Inflammatory macrophage (primary cell): ENCODE measurements at places on chromosomes 3 and 15.
A peak's percentile ranks its signal among the peaks of the same experiment; 100 is the strongest.

DNA sequence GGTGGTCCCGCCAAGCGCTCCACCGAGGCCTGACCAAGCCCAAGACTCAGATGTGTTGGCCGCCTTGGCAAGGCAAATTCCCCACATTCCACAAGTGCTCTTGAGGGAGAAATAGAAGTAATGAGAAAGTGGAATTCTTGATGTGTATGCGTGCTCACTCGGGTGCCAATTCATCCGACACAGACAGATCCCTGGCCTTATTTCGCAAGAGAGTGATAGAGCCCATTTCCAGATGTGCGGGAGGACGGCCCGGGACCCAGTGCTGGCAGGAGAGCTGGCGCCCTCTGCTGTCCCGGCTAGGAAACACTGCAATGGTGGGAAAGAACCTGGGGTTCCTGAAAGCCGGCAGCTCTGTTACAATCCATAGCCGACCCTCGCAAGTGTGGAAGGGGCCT, 76.0 kb downstream of the HMG20A start:
- peak; percentile 69 for DNase-seq

- DNase-seq = no peak
Measured at GRCh38 chr3:165903885-165904630, 66.8 kb upstream of the BCHE start.

GRCh38 chr15:72369964-72370363, 5.8 kb downstream of the HEXA start:
- peak; percentile 73 for DNase-seq

DNA sequence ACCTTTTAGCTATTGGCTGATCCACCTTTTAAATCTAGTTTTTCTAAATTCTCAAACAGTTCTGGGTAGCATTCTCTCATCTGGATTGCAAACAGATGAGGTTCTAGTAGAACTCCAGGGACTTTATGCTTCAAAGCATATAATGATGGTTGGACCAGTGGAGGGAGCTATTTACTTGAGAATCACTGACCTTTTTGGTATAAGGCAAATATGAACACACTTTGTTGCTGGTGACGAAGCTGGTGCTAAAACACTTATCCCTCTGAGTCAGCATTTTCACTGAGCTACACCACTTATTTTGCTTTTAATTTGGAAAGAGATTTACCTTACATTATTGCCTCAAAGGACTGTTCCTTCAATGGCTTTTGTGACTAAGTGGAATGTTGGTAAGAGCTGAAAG, 58.6 kb upstream of the SLITRK3 start:
- no peak for DNase-seq

GRCh38 chr3:146247911-146248310, 3.0 kb downstream of the PLSCR4 start:
- DNase-seq = no peak

DNA sequence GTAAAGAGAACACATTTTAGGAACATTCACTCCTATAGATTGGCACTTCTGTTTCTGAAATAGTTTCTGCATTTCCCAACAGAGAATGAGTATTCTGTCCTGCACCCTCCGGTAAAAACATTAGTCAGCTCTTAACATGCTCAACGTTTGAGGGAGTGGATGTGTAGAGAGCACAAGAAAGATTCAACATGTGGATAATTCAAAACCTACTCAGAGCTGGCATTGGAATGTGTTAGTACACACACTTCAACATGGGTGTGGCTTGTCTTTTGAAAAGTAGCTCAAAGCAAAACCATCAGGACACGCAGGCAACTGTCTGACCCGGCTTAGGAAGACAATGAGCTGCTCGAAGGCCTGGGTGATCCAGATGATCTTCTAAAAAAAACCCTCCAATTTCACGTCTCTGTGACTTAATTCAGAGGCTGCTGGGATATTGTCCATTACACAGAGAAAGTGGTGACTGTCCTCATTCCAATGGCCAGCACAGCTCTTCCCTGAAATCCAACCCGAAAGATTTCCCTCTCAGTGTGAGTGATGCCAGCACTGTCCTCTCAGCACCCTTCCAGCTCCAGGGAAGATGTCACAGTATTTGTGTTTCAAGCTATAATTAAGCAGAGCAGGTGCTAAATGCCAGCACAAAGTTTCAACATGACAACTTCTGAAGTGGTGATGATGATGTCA, 18.1 kb downstream of the FBN1 start:
- DNase-seq = no peak

DNA sequence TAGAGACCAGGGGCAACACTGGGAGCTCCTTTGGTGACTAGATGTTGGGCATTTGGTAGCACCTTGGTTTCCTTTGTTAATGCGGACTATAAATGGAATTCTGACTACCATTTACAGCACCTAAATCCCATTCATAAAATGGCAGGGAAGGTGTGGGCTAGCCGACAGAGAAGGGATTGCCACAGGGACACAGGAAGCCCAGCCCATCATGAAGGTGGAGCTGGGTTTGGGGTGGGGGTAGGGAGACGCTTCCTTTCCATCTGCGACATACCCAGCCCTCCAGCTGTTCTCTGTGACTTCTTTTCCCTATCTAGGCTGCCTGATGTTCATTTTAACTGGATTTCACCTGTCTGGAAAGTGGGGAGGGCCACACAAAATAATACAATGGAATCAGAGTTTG, 21.0 kb downstream of the ABHD2 start:
- DNase-seq = no peak

DNA sequence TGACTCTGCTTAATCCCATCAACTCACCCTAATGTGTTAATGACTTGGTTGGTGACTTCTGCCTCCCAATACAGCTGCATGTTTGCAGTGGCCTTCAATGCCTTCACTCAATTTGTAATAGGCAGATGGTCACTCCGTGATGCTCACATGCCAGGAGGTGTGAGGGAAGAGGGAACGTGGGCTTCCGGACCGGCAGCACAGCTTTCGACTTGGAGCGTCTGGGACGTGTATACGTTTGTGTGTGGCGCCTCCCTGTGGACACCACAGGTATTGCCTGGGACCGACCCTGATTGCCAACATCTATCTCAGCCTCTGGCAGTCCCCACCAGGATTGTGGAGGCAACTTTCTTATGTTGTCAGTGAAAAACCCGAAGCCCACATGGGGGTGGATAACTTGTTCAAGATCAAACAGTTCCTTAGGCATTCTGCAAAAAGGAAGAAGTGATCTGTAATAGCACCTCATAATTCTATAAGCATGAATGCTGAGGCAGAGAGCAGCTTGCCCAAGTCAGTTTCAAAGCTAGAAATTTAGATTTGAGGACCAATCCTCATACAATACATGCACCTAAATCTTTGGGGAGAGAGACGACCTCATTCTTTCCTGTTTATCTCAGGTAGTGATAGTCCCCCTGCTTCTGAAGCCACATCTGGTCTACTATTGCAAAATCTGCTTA, 16.9 kb downstream of the MRPL46 start:
- peak; percentile 73 for DNase-seq
